ENCODE measurements at places on chromosomes 11 and 22.

GRCh38 chr11:132062031-132062430 lies 691.6 kb downstream of the NTM start:
- DNase-seq, result no peak

DNA sequence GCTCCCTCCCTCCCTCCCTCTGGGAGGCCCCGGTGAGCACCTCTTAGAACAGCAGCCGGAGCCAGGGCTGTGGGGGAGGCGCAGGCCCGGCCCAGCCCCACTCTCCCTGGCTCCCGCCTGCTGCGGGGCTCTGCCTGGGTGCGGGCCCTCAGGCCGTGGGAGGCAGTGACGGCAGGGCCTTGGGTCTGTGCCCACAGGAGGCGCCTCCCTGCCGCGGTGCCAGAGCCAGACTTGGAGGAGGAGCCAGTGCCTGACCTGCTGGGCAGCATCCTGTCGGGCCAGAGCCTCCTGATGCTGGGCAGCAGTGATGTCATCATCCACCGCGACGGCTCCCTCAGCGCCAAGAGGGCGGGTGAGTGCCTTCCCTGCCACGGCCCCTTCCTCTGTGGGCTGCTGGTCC lies 9.5 kb downstream of the IRF7 start:
- no peak for DNase-seq

- DNase-seq, result no peak
Observed at GRCh38 chr11:79346021-79346420, 94.8 kb downstream of the TENM4 start.

- peak; percentile 17 for DNase-seq
Observed at GRCh38 chr11:86800076-86800959, at the start of gene PRSS23. Gene PRSS23 (plus strand): TSS chr11:86800542. CDS start chr11:86807644, 7,102 bp downstream.

DNA sequence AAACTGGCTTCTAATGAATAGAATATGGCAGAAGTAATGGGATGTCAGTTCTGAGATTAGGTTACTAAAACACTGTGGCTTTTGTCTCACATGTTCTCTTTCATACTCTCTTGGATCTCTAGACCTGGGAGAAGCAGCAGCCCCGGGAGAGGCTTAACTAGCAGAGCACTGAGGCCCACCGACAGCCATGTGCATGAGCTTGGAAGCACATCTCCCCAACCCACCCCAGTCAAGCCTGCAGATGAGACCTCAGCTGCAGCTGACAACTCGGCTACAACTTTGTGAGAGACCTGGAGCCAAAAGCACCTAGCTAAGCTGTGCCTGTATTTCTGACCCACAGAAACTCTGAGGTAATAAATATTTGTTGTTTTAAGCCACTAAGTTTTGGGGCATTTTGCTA lies 100.8 kb downstream of the TRIM29 start:
- no peak for DNase-seq

GRCh38 chr22:35400501-35400790 lies 506 bp downstream of the MCM5 start:
- no peak for DNase-seq

- peak; percentile 81 for DNase-seq
Observed at GRCh38 chr22:30169002-30169401, 77.6 kb downstream of the LIF start.

DNA sequence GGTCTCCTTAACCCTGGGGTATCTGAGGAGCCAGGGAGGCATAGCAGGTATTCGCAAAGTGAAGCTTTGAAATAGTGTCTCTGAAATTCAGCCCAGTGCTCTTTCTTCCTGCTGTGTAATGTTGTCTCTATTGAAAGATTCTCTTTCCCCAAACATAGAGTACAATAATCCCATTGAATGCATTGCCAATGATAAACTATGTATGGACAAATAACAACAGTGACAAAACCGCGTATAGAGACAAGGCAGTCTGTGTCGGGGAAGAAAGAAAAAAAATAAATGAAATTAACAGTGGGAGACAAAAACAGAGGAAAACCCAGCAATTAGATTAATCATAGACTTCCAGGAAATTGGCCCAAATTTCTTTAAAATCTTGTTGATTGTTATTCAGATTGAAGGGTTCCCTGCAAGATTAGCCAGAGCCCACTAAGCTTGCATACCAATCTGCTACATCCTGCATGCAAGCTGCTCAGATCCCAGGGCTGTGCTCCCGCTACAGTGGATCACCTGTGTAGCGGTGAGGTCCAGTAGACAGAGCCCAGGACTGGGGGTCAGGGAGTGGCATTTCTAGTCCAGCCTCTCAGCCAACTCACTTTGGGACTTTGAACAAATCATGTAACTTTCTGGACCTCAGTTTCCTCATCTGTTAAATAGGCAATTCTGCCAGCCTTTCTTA lies 492.8 kb downstream of the INSC start:
- DNase-seq, result no peak

GRCh38 chr22:42742940-42743339 lies 22.3 kb upstream of the A4GALT start:
- DNase-seq, result no peak

- peak; percentile 98 for DNase-seq
Observed at GRCh38 chr11:61061081-61061826, 41.0 kb upstream of the CD5 start.

DNA sequence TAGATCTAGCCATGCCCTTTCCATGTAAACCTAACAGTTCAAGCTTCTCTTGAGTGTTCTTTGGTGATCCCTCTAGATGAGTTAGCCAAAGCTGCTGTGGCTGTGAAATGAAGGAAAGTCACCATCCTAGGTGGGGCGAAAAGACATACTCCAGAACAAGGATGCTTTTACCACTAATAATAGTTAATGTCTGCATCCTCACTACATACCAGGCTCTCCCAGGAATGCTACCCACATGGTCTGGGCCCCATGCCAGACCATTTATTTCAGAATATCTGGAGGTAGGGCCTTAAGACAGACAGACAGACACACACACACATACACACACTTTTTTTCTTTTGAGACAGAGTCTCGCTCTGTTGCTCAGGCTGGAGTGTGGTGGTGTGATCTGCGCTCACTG lies 14.7 kb downstream of the ABTB2 start:
- DNase-seq, result no peak

DNA sequence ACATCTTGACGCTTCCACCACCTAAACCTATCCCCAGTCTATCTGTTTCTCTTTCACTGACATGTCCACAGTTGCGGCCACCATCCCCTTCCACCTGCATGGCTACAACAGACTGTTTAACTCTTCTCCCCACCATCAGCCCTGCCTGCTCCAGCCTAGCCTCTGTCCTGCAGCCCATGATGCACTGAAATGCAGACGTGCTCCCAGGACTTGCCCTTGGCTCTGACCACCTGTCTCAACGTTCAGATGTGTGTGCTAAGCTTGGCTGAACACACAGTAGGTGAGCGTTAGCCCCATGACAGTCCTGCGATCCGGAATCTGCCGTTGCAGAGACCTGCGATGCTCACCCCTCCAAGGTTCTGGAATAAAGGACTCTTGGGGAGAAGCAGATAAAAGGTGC lies 22.7 kb downstream of the CBX7 start:
- DNase-seq, result no peak

DNA sequence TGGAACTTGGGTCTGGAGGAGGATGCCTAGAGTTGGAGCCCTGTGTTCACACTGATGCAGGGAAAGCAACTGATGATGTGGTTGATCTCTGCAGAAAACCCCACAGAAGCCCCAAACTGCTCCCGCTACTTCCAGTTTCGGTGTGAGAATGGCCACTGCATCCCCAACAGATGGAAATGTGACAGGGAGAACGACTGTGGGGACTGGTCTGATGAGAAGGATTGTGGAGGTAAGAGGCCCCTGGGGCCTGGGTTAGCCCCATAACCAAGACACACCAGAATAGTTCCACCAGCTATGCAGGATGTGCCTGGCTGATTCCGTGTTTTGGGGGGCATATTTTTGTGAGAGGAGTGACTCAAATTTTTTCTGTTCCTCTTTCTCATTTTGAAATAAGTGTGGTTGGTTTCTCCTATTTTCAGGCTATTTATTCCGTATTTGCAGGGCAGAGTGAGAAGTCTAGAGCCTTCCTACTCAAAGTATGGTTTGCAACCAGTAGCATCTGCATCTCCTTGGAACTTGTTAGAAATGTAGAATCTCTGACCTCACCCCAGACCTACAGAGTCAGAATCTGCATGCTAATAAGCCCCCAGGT lies 137.3 kb upstream of the SORL1-AS1 start:
- peak; percentile 53 for DNase-seq

DNA sequence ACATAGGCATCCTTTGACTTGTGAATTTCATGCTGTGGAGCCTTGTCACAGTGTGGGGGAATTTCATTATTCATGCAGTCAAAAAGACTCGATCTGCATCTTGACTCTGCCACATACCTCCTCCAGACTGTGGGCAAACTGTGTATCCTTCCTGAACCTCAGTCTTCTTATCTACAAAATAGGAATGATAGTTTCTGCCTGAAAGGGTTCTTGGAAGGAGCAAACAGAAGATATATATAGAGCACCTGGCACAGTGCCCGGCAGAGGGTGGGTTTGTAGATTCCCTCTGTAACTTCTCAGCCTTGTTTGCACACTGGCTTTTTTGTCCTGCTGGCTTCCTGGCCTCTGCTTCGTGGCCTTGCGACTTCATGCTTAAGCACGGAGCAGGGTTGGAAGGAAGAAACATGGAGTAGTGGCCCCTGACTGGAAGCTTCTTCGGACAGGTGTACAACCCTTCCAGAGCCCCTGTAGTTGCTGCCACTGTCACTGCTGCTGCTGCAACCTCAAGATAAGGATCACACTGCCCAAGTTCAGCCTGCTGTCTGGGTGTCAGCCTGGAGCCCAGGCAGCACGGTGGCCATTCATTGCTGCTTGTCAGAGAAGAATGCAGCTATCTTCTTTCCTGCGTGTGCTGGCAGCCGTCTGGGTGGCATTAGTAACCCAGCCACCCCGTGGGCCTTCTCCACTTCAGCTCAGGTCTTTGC lies 106.4 kb downstream of the MICAL2 start:
- DNase-seq, result no peak

GRCh38 chr11:12137938-12138731 lies 27.7 kb downstream of the MICAL2 start:
- DNase-seq, result no peak

- DNase-seq, result no peak
Observed at GRCh38 chr11:69567951-69568808, 72.8 kb upstream of the CCND1 start.

- DNase-seq, result no peak
Observed at GRCh38 chr22:42716221-42716620, 4.4 kb downstream of the A4GALT start.

- no peak for DNase-seq
Observed at GRCh38 chr11:117335399-117335798, 7.7 kb downstream of the CEP164 start.

GRCh38 chr11:91209306-91209705 lies 986.5 kb upstream of the CHORDC1 start:
- no peak for DNase-seq

DNA sequence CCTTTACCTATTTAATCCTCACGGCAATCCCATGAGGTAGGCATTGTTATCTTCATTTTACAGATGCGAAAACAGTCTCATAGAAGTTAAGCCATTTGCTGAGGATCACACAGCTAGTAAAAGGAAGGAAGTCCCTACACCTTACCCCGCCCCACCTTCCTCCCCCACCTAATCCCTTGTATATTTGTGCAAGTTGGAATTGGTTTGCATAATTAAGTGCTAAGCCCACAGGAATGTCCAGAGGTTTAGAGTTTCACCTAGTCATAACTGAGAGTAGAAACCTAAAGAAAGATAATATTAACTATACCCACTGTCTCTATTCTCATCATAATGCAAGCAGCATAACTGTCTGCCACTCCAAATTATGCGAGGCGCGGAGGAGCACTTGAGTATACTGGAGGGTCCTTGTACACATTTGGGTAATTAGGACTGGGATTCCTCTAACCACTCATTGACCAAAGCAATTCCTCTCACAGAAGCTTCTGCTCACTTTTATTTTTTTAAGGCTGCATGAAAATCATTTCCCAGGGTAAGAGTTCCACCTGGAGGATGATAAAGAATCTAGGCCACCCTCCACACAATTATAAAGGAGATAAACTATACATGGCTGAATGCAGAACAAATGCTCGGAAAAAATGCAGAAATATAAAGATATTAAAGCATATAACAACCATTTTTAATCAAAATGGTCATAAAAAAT lies 199.9 kb downstream of the FAM181B start:
- no peak for DNase-seq

DNA sequence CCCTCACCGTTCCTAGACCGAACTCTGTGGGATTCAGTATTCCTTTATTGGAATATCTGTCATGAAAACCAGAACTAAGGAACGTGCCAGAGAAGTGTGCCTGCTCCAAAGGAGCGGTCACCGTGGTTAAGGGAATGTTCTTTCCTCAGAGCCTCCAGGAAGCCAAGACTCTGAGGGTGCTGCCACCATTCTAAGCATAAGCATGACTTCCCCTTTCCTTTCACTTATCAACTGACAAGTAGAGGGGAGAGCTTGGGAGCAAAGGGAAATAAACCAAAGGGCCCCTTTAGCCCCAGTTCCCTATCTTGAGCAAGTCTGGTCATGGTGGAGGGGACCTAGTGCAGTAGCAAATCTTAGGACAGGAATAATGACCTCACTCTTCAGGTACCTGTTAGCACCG lies 26.8 kb downstream of the CTR9 start:
- DNase-seq, result no peak

GRCh38 chr11:44915004-44915403 lies 35.7 kb downstream of the TP53I11 start:
- no peak for DNase-seq

DNA sequence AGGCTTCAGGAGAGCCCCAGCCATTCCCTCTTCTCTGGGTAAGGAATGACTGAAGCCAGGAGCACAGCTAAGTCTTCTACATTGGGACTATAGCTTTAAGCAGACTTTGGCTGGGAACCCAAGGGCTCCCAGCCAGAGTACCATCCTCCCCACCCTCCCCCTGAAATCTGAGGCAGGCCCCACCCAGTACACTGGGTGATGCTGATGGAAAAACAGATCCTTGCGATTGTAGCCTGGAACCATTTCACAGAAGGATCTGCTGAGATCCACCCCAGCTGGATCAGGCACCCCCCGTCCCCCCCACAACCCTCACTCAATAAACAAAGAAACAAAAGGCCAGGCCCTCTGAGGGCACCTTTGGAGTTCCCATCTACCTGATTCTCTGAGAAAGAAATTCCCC lies 39.8 kb downstream of the IL18BP start:
- DNase-seq, result no peak

- no peak for DNase-seq
Observed at GRCh38 chr22:19064354-19065054, 57.7 kb downstream of the DGCR2 start.

DNA sequence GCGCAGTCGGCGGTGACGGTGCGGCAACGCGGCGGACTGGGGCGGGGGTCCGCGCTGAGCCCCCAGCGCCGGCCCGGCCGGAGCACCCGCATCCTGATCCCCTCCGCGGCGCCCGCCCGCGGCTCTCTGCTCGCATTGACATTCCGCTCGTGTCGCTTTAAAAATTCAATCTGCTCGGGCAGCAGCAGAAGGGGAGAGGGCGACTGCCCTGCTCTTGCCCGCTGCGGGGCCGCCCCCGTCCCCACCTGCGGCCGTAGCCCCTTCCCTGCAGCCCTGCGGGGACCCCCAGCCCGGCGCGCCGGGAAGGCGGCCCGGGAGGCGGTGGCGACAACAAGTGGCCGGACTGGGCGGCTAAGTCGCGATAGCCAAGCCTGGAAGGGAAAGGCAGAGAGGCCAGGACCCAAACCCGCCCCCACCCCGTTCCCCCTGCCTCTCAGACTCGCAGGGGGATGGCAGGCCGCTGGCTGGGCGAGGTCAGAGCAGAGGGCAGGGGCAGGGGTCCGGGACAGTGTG lies 1.1 kb downstream of the CABP7 start:
- DNase-seq, result no peak
